ENCODE measurements at places on chromosomes 2 and 18. TPM values are rescaled to one million over a fixed set of nuclear protein-coding genes. Genes with fewer than 3 reads are reported as not detected.

Gene HOXD10
- not detected for total RNA-seq

Gene TEKT4
- total RNA-seq = not detected

Gene TDRD15
- not detected for total RNA-seq

Gene UPP2
- total RNA-seq = not detected

Gene ADCYAP1
- total RNA-seq = not detected

Gene SERPINB11
- not detected for total RNA-seq

Gene GRHL1
- total RNA-seq = 0.77 TPM

Gene HRH4
- total RNA-seq = under 0.01 TPM

Gene STEAP3
- total RNA-seq = 13.7 TPM

GRCh38 chr2:165056564-165056963, 101.2 kb upstream of the SLC38A11 start:
- no peak for DNase-seq

DNA sequence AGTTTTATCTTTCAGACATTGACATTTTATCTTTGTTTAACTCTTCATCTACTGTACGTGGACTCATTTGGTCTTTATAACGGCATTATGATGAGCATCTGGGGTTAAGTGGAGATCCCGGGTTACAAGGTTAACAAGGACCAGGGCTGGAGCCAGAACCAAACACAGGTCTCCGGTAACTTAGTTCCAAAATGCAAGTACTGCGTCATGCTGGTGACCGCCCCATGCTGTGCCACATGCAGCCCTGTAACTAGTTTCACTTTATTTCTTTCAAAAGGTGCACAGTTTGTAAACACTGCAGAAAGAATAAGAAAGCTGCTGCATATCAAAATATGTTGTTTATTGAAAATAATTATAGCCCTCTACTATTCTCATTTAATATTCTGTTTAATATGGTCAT, 3.1 kb downstream of the SLC5A7 start:
- DNase-seq = no peak

- peak; percentile 71 for DNase-seq
Measured at GRCh38 chr2:70258532-70258875, 567 bp downstream of the PCYOX1 start.

- DNase-seq = no peak
Measured at GRCh38 chr2:214542866-214543265, 132.0 kb downstream of the VWC2L start.

DNA sequence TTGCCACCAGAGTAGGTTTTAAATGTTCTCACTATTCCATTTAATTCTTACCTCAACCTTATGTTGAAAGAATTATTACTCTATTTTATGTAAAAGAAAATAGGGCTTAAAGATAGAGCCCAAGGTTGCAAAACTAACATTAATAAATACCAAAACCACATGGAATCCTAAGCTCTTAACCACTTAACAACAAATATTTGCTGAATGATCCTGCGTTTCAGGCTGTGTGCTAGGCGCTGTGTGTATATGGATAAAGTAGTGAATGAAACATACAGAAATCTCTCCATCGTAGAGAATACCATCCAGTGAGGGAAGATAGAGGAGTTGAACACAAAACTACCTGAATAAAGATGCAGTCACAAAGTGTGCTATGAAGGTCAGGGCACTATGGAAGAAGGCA, 485.1 kb downstream of the THSD7B start:
- no peak for DNase-seq

DNA sequence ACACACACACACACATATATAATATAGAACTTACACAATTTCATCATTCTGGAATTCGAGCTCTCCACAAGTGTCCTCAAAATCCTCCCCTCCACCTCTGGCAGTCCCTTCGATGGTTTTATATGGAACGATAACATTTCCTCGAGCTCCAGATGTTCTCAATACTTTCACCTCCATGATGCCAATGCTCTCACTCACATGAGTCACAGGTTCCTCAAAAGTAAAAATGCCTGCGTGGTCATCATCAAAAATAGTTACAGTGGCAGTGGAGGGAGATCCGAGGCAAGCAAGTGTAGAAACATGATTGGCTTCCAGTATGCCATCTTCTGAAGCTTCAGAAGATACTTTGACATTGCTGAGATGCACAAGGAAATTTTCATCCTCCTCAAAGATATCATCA, 23.5 kb downstream of the SLC8A1 start:
- no peak for DNase-seq

DNA sequence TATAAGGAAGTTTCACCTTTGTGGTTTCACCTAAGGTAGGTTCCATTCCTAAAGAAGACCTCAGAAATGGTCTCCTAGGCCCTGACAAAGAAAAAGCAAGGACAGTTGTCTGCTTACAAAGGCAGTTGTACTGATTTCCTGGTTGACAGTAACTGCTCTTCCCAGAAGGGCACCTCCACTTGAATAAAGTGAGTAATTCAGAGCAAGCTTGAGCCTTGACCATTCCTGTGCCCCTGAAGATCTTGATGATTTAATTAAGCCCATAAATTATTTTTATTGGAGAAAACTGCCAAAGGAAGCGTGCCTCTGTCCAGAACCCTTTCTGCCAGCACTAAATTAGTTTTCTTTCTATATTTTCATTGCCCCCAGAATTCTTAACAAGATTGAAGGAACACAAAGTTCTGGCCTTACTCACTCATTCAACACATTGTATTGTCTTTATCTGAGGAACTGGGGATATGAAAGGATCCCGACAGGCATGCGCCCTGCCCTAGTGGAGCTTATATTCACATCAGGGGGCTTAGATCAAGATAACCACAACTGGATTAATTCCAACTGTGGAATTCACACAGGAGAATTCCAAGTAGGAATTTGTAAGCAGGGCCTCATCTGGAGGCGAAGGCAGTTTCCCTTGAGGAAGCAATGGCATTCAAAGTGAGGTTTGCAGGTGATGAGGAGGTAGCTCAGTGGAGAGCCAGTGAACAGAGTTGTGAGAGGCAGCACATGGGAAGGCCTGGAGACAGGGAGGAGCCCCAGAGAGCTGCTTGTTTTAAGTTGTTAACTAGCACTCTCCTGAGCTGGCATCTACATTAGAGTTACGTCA, 21.2 kb downstream of the PTRHD1 start:
- peak; percentile 17 for DNase-seq

DNA sequence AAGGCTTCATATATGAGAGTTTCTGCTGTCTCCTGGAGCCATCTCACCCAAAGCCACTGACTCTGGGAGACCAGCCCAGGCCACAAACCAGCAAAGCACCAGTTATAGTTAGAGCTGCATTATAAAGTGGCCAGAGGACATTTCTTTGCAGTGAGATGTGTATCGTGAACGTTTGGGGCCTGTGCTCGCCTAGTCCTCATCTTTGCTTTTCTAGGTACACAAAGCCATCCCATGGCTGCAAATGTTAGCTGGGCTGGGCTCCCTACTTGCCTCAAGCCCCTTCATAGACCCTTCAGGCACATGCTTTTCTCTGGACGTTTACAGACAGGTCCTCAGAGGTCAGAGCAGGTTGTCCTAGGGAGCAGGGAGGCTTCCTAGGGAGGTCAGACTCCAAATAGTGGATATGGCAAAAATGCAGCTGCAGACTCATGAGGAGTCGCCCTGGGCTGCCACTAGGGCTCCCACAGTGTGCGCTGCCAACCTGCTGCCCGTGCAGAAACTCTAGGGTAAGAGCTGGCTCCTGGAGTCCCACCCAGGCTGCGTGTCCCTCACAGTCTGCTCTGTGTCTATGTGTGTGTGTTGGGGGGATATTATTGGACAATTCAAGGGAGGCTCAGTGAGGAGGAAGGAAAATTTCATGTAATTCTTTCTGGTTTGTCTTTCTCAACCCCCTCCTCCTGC, 141.0 kb downstream of the RPIA start:
- DNase-seq = no peak

DNA sequence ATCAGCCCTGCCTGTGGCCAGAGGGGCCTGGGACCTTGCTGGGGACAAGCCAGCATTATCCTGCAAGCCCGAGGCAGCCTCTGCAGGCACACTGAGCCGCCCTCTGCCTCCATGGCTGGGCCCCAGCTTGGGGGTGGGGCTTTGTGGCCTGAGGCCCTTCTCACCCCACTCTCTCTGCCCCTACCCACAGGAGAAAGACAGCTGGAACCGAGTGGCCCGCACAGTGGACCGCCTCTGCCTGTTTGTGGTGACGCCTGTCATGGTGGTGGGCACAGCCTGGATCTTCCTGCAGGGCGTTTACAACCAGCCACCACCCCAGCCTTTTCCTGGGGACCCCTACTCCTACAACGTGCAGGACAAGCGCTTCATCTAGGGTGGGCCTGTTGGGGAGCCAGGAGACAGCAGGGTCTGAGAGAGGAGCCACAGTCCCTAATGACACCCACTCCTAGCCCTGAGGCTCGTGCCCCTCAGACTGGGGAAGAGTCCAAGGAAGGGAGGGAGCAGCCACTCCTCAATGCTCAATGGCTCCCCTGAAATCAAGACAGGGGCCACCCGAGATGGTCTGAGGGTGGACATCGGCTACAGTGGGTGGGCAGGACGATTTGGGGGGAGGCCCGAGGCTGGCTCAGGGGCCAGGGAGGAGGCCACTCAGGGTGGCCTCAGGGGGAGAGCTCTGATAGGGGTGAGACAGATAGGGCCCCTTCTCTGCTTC, 4.4 kb upstream of the CHRNG start:
- no peak for DNase-seq

DNA sequence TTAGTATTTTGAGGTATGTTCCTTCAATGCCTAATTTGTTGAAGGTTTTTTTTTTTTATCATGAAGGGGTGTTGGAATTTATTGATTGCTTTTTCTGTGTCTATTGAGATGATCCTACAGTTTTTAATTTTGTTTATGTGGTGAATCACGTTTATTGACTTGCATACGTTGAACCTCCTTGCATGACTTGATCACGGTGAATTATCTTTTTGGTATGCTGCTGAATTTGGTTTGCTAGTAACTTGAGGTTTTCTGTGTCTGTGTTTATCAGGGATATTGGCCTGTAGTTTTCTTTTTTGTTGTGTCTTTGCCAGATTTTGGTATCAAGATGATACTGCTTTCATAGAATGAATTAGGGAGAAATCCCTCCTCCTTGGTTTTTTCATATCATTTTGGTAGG, 23.9 kb downstream of the CLIP4 start:
- DNase-seq = no peak

DNA sequence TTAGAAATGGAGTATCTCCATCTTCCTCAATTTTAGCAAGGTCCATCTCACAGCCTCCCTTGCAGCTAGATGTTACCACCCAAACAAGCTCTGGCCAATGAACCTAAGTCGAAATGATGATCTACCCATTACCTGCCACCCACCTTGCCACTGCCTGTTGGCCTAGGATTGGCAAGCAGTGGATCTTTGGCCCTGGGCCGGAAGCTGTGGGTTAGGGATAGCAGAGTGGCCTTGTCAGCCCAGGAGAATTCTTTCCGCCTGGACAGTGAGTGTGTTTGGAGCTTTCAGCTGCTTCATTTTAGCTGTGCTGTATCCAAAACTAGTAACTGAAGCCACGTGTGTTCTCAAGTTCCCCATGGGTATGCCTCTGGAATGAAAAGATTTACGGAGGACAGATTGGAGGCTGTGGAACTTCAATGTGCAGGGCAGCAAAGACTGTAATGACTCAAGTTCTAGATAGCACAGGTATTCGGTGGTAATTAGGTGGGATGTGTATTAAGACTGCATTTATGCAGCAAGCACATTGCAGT, 7.7 kb upstream of the PARD6G start:
- no peak for DNase-seq

DNA sequence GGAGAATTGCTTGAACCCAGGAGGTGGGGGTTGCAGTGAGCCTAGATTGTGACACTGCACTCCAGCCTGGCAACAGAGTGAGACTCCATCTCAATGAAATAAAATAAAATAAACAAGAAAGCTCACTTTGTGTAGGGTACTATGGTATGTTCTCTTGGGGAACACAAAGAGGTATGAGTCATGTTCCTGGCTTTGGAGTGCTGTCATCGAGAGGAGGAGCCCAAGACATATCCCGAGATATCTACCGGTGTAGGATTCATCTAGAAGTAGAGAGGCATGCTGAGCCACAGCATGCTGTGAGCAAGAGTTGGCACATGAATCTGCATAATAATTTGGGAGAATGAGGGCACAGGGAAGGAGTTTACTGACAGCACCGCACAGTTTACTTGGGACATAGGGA, 244.9 kb upstream of the EPHA4 start:
- peak; percentile 79 for DNase-seq

GRCh38 chr2:43360137-43360536, 133.7 kb upstream of the ZFP36L2 start:
- DNase-seq = no peak

Measured in fibroblast of lung (primary cell).